ENCODE measurements at places on chromosomes 2 and 18. TPM values are rescaled to one million over a fixed set of nuclear protein-coding genes. Genes with fewer than 3 reads are reported as not detected.

DNA sequence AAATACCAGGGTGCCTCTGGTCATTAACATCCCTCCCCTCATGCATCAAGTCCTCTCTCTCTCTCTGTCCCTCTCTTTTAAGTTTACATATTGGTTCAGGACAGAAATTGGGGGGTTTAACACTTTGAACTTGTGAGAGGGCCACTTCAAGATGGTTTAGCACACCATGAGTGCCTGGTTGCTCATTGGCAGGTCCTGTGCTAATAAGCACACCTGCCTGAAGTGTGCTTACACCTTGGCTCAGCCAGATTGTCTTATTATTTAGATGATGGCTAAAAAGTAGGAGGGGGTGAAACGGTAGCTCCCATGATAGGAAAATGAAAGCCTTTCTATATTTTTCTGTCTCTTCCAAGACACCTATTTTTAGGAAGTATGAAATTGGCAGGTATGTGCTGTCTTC, 205.8 kb downstream of the ARL6IP6 start:
- H3K36me3 ChIP-seq, result no peaks in the 10 kb centered on the region
- no peaks in the 10 kb centered on the region for H3K4me1 ChIP-seq
- H3K27ac ChIP-seq, result no peak overlapping the region
- no peak for DNase-seq
- H3K27me3 ChIP-seq, result no peaks in the 10 kb centered on the region
- no peak overlapping the region for H3K4me3 ChIP-seq

DNA sequence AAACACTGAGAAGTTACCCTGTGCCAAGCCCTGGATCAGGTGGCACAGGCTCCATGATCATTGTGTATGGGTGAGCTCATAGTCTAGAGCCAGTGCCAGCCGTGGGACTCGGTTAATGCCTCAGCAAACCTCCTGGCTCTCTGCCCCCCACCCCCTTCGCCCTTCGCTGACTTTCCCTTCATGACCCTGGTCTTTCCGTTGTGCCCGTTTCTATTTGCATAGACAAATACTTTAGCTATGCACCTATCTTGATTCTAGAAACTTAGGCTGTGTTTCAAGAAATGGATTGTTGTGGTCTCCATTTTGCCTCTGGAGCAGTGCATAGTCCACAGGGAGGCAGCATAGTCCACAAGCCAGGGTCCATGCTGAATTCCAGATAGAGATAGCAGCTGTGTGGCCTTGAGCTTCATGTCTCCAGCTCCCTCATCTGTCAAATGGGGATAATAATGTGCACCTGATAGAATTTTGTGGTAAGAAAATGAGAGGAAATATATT, 44.8 kb upstream of the KDM3A start:
- H3K4me3 ChIP-seq, result no peak overlapping the region
- no peaks in the 10 kb centered on the region for H3K36me3 ChIP-seq
- H3K4me1 ChIP-seq, result peaks cover 17% of the 10 kb centered on the region
- no peaks in the 10 kb centered on the region for H3K27me3 ChIP-seq
- no peak overlapping the region for H3K27ac ChIP-seq
- no peak for DNase-seq

- no peak overlapping the region for H3K4me3 ChIP-seq
- H3K4me1 ChIP-seq, result peaks cover 9% of the 10 kb centered on the region
- H3K27me3 ChIP-seq, result no peaks in the 10 kb centered on the region
- H3K36me3 ChIP-seq, result no peaks in the 10 kb centered on the region
- DNase-seq, result no peak
Measured at GRCh38 chr18:37297106-37297505, 268.5 kb downstream of the CELF4 start.

GRCh38 chr2:223797811-223798721, 39.3 kb downstream of the AP1S3 start:
- peaks cover 76% of the 10 kb centered on the region for H3K4me1 ChIP-seq
- peak overlapping the region; percentile 95 for H3K27ac ChIP-seq
- H3K27me3 ChIP-seq, result no peaks in the 10 kb centered on the region
- DNase-seq, result peak; percentile 73
- H3K36me3 ChIP-seq, result peaks cover 4% of the 10 kb centered on the region

DNA sequence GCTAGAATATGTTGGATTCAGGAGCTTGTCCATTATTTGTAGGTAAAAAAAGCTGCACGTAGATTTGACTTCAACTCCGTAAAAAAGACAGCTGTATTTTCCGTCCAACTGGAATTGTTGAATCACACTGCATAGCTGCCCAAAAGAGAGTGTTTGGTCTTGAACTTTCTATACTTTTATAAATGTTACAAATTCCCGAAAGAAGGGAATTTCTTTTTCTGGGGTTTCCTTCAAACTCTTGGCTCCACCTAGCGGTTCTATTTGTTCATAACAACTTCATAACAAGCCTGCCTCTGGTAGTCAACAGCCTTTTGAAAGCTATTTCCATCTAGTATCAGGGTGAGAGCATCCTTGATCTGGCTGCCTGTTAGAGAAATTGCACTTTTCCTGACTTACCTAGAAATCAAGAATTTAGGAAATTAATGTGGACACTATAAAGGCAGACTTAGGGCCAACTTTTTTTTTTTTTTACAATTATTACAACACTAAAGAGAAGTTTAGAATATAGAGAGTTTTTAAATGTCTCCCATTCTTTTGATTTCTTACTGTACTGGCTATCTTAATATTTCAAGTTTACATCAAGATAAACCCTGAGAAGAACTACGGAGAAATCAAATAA, 48.1 kb downstream of the TMEM185B start:
- DNase-seq, result peak; percentile 42
- no peak overlapping the region for H3K27ac ChIP-seq
- H3K4me3 ChIP-seq, result no peak overlapping the region
- H3K36me3 ChIP-seq, result no peaks in the 10 kb centered on the region
- no peaks in the 10 kb centered on the region for H3K4me1 ChIP-seq
- H3K27me3 ChIP-seq, result no peaks in the 10 kb centered on the region

- no peak overlapping the region for H3K27ac ChIP-seq
- no peak overlapping the region for H3K4me3 ChIP-seq
- H3K27me3 ChIP-seq, result no peaks in the 10 kb centered on the region
Measured at GRCh38 chr18:8786483-8787370, 81.4 kb downstream of the MTCL1 start.

The COA5 gene
- total RNA-seq, result 37.5 TPM

Data from PC-9 (cell line).